ENCODE measurements at places on chromosomes 3 and 15. TPM values are rescaled to one million over a fixed set of nuclear protein-coding genes. Genes with fewer than 3 reads are reported as not detected.

The ACP3 gene
- total RNA-seq: 3.2 TPM

The RLBP1 gene
- total RNA-seq: not detected

The PLA2G4E gene
- not detected for total RNA-seq

The PLCH1 gene
- 3.2 TPM for total RNA-seq

The PARP15 gene
- 1.3 TPM for total RNA-seq

The CPLX3 gene
- total RNA-seq: not detected

The MINAR1 gene
- 4.9 TPM for total RNA-seq

The CTXN2 gene
- total RNA-seq: not detected

The FBXL22 gene
- total RNA-seq: 26.2 TPM

The MED12L gene
- 3.1 TPM for total RNA-seq

The HIGD2B gene
- not detected for total RNA-seq

The SOX14 gene
- total RNA-seq: not detected

The IGSF11 gene
- 3.5 TPM for total RNA-seq

The UPK1B gene
- total RNA-seq: 141 TPM

The IL17RB gene
- total RNA-seq: 1.5 TPM

All from urinary bladder (tissue), 4 donors.